ENCODE measurements at places on chromosomes 16 and 17.
A peak's percentile ranks its signal among the peaks of the same experiment; 100 is the strongest.

DNA sequence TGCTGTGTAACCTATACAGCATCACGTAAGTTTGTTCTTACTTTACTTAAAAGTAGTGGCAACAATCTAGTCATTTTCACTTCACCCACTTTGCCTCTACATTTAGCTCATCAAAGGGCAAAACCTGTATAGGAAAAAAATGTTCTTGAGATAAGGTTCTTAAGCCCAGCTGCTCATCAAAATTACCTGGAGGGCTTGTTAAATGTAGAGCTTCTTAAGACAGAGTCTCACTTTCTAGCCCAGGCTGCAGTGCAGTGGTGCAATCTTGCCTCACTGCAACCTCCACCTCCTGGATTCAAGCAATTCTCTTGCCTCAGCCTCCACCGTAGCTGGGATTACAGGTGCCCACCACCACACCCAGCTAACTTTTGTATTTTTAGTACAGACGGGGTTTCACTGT, 38.2 kb upstream of the TMEM97 start:
- DNase-seq = no peak

DNA sequence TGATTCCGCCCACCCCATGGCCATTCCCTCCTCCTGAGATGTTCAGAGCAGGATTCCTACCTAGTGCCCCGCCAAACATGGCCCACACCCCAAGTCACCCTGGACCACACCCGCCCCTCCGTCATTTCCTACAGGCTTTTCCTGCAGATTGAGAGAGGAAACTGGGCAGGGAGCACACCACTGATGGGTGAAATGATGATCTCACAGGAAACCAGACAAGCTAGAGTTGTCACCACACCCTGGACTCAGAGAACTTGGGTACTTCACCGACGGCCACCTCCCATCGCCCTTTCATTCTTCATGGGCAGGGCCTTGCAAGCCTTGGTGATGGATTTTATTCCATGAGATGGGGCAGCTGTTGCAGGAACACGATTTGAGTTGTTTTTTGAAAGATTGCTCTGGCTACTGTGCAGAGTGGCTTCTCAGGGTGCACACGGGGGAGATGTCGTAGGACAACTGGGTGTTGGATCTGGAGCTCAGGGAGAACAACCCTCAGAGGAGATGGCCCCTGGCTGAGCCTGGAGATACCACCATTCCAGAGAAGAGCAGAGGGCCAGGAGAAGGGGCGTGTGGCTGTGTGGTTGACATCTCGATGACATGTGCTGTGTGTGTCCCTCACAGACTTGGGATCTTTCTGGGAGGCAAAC, 7.4 kb upstream of the B9D1 start:
- no peak for DNase-seq

- no peak for DNase-seq
These were observed 3.6 kb downstream of the FLYWCH1 start for GRCh38 chr16:2915196-2915929.

DNA sequence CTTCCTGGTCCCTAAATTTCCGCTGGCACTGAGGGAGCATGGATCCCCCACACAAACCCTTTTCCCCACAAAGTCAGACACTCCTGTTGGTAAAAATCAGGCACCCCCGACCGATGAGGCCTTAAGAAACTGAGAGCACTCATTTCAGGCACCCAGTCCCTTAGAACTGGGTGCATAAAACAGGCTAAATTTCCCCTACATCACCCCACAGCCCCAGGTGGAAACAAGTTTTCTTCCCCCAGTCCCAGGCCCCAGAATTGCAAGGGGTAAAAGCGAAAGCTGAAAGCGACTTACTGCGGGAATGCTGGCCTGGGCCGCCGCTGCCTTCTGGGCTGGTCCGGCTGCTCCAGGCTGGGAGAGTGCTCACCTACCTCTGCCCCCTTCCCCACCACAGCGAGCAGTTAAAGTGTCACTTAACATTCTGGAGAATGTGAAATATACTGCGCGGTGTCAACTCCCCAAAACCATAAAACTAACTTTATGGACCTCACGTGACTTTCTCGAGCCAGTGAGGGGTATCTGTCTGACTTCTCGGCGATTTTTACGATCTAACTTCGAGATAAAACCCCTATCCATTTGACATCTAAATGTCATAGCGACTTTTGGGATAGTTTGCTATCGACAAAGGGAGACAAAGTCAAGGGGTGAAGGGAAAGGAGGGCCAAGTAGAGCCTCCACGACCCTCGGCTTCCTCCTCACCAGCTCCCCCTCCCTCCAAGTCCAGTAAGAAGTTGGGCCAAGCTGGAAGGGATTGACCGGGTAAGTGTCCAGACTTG, at the start of gene HOXB3:
HOXB3 (minus strand) TSS at position 411 of the 776 bp plus-strand sequence. CDS start 37,767 bp downstream, outside the sequence.
- DNase-seq = no peak

GRCh38 chr17:74016461-74016860, 187.0 kb upstream of the RPL38 start:
- DNase-seq = no peak

DNA sequence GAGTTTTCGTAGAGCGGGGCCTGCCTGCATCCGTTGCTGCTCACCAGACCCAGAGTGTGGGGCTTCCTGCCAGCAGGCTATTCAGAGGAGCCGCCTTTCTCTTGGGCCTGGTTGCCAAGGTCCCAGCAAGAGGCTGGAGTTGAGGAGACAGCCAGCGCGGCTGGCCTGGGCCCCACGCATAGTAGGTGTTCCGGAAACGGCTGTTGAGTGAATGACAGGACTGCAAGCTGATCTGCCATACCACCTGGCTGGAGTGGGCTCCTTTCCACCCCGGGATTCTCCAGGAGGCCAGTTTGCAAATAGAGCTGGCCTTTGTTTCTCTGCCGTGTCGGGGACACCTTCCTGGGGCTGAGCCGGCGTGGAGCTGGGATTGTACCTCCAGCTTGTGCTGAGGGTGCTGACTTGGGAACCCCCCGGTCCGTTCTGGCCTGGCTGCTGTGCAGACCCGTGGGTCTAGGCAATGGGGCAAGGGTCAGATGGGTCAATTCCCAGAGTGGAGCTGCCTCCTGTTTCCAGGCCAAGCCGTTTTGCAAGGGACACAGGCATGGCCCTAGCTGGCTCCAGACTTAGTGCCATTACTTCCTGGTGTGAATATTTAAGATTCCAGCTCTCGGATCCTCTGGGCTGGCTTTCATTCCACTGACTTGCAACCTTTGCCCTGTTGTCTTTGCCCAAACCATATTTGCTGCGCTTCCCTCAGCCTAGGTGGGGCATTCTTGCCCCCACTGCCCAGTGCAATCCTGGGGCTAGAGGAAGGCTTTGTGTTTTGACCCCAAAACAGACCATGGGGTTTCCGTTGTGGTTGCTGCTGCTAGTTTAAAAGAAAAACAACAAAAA, 68.8 kb downstream of the CMIP start:
- DNase-seq = no peak

GRCh38 chr17:348692-349425, 3.7 kb downstream of the RPH3AL start:
- DNase-seq = peak; percentile 46

DNA sequence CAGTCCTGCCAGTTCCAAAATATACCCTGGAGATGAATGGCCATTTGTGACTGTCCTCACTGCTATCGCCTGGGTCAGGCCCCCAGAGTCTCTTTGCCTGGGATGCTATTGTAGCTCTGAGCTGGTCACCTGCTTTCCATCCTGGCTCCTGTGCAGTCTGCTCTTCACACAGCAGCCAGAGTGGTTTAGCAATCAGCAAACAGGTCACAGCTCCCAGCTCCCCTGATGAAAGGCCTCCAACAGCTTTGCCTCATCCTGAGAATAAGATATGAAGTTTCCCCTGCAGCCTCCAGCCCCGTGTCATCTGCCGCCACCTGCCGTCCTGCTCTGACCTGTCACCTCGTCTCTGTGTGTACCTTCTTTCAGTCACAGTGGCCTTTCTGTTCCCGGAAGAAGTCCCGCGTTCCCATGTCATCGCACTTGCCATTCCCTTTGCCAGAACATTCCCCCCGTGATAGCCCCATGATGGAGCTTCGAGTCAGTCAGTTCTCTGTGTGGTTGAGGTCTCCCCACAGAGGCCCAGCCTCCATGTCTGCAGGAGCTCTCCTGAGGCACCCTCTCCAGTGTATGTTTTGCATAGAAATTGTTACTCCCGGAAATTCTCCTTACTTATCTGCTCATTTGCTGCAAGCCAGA, 281.5 kb downstream of the SNX29 start:
- DNase-seq = no peak

DNA sequence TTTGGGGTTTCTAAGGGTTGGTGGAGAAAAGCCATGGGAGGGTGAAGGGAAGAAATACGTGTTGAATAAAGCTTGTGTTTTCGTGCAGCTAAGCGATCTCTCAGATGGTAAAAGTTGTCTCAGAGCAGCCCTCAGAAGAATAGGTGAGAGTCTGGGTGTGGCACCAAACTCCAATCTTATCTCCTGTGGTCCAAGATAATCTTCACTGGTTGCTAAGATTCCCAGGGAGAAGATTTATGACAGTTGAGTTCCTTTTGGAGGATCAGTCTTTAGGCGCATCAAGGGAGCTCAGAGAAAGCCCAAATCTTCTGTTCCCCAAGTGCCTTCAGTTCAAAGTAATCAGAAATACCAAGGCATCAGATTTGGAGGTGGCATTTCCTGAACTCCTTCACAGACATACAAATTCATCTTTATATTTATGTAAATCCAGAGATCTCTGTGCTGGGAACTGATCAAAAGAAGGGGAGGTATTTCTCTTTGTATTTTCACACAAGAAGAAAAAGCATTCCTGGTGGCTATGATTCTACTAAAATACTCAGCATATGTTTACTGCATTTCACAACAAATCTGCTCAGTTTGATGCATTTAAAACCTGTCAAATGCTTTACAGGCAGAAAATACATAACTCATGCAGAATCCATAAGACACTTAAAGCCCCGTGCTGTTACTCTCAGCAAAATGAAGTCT, 102.9 kb downstream of the ABCC12 start:
- no peak for DNase-seq

GRCh38 chr17:47993964-47994363, 23.1 kb downstream of the CDK5RAP3 start:
- no peak for DNase-seq

- DNase-seq = no peak
These were observed 11.2 kb downstream of the SPNS3 start for GRCh38 chr17:4444782-4445473.

GRCh38 chr16:67163164-67163998, 1.2 kb upstream of the HSF4 start:
- peak; percentile 78 for DNase-seq

GRCh38 chr17:76588182-76588581, 2.5 kb upstream of the ST6GALNAC2 start:
- no peak for DNase-seq

GRCh38 chr17:77256710-77257109, 115.9 kb downstream of the SEC14L1 start:
- no peak for DNase-seq

DNA sequence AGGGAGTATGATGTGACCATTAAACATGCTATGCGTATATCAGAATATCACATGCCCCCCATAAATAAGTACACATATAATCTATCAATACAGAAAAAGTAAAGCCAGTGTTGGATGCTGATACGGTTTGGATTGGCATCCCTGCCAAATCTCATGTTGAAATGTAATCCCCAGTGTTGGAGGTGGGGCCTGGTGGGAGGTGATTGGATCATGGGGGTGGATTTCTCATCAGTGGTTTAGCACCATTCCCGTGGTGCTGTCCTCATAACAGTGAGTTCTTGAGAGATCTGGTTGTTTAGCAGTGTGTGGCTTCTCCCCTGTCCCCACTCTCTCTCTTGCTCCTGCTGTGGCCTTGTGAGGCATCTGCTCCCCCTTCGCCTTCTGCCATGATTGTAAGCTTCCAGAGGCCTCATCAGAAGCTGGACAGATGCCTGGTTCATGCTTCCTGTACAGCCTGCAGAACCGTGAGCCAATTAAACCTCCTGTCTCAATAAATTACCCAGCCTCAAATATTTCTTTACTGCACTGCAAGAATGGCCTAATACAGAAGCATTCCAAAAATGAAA, 88.9 kb downstream of the AATF start:
- no peak for DNase-seq

GRCh38 chr17:60039847-60040442, 38.8 kb downstream of the HEATR6 start:
- DNase-seq = no peak

DNA sequence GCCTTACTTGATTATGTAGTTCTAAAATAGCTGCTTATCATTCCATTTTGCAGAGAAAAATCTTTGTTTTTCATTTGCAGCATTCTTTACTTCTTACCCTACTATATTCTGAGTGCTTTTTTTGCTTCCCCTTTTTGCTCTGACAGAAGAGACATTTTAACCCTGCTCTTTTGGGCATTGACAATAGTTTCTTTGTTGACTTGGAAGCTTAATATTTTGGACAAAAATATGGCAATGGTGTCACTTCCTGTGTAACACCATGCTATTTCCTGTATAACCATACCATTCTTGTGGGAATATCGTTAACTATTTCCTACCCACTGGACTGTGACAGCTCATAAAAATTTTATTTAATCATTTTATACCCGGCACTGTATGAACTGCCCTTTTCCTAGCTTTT, 747.1 kb downstream of the CDH8 start:
- no peak for DNase-seq

- DNase-seq = no peak
These were observed 9.0 kb upstream of the CDH5 start for GRCh38 chr16:66357523-66357928.

GRCh38 chr17:56505154-56505756, 88.2 kb upstream of the NOG start:
- DNase-seq = no peak

GRCh38 chr16:20114356-20114755, 40.7 kb upstream of the GPR139 start:
- DNase-seq = no peak

DNA sequence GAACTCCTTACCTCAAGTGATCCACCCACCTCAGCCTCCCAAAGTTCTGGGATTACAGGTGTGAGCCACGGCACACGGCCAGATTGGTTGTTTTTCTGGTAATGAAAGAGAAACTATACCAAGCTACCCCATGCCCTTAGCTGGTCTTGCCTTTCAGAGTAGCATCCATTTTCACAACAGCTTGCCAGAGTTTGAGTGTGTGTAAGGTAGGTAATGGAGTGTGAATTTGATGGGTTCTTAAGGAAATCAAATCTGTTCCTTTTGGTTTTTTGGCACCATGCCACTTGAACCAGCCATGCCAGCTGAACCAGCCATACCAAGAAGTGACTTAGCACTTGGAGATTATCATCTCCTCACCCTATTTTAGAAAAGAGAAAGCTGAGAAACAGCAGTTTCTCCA, 5.1 kb downstream of the CALCOCO2 start:
- DNase-seq = no peak

DNA sequence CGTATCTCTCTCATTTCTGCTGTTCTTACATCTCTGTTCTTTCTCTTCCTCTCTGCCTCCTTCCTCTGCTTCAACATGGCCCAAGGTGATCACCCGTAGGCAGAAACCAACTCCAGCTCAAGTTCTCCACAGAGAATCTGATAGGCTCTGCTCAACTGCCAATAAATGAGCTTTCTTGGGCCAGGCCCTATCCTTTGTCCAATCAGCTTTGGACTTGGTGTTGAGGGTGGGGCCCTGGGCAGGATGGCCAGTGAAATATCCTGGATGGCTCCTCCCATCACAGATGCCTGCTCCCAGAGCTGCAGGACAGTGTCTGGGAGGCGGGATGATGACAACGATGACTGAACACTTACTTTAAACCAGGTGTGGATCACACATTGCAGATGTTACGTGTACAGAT, 17.4 kb upstream of the BRD7 start:
- no peak for DNase-seq

GRCh38 chr17:1462164-1463112, 6.4 kb upstream of the CRK start:
- DNase-seq = no peak

Data from activated effector memory CD4-positive, alpha-beta T cell treated with anti-CD3 and anti-CD28 coated beads, Interleukin-2, amount 50 U/mL, for 16 hours (primary cell).